ENCODE measurements at places on chromosomes 2 and 18.

DNA sequence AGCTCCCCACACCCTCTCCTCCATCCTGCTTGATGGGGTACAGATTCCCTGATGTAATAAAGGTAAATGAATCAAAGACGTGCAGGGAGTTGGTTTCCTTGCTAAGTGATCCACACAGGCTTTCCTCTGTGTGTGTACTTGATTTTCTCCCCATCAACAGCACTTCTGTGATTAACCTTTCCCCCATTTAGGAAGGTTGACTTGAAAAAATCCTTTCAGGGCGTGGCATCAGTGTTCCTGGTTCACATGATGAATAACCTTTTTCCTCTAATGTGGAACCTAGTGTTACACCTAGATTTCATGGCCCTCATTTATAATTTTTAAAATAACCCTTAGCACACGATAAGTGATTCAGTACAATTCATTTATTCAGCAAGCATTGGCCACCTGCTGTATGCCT, 115.0 kb downstream of the ICA1L start:
- DNase-seq: no peak

- DNase-seq: no peak
Measured at GRCh38 chr18:63741769-63742168, 33.4 kb upstream of the SERPINB7 start.

DNA sequence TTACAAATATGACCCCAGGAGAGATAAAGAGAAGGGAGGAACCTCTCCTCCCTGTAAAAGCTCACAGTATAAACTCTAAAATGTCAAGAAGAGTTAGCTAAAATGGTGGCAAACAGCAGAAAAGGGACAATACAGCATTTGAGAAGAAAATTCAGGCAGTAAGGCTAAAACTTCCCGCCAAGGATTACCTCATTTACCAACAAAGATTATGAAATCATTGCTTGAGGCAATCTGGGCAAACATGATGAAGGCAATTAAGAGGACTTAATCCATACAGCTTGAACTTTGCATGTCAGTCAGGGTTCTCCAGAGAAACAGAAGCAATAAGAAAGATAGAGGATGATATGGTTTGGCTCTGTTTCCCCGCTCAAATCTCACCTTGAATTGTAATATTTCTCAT, 81.4 kb downstream of the CMPK2 start:
- DNase-seq: no peak

GRCh38 chr18:30763902-30764350, 278.6 kb downstream of the DSC3 start:
- no peak for DNase-seq

DNA sequence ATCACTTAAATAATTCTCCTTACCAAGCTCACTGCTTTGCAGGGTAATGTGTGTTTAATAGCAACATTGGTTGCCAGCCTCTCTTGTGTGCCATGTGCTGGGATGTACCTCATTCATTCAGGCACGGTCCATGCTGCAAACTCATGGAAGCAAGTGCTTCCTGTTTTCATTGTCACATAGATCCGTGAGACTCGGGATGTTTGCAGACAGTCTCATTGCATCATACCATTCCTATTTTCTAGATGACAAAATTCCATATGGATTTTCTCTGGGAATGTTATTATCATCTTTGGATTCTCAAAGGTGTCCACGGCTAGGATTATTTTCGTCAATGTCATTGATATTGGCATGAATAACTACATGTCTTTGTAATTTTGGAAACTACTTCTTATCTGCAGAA, 60.0 kb upstream of the HDAC4 start:
- no peak for DNase-seq

GRCh38 chr18:24809173-24809950, 348.9 kb downstream of the HRH4 start:
- no peak for DNase-seq

GRCh38 chr2:208363485-208363884, 43.1 kb upstream of the PTH2R start:
- no peak for DNase-seq

DNA sequence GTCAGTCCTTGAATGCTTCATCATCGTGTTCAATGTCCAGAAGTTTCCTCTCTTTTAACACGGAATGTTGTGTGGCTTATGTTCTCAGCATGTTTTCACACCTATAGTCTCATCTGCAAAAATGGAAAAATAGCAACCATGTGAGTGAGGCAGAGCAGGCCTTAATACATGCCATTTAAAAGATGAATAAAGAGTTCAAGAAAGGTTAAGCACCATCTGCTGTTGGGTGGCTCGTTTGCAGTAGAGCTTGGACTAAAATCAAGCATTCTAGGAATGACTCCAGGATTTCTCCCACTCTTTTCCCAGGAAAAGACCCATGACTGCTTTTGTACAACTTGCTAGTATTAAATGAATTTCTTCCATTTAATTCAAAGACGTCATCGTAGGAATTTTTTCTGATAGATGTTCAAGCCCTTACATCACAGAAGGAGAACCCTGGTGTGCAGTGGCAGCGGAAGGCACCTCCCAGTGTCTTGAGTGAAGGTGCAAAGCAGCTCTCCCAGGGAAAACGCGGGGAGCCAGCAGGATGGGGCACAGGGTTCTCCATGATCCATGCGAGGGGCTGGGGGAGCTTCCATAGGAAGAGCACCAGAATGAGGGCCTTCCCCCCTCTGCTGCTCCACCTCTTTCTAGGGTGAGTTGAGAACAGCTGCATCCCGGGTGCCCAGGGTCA, 9.6 kb downstream of the DCDC2C start:
- peak; percentile 25 for DNase-seq

DNA sequence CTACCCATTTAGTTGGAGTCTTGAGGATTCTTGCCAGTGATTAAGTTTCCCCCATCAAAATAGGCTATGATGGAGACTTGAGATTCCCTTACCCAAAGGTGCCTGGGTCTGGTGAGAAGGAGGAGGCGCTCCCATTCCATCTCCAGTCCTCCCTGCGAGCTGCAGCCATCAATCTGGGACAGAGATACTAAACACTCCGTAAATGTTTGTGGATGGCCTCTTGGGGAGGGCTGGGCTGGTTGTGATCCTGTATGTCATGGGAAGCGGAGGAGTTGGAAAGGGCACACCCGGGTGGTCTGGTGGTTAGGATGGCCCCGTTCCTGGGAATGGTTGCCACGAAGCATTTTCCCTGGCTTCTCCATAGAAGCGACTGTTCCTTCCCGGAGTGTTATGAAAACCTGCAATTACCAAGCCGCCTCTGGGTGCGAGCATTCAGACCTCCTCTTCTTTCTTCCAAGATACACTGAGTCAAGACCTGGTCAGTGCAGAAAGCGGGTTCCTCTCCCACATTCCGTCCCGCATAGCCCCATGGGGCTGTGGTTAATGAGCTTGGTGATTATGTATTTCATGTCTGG, 196.9 kb downstream of the CTIF start:
- DNase-seq: no peak

DNA sequence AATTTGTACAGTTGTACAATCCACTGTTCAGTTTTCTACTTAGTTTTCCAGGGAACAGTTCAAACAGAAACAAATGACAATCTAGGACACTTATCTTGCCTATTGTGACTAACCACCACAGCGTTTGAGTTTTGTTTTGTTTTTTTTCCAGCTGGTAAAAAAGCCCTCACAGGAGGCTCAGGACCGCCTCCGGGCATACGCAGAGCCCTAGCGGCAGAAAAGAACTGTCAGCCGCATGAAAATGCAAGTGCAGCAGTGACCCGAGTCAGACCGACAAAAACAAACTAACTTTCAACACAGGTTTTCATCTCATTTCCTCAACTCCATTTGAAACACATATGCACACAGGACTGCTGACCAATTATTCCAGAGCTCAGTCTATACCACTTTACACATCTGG, 68.6 kb downstream of the STEAP3 start:
- no peak for DNase-seq

DNA sequence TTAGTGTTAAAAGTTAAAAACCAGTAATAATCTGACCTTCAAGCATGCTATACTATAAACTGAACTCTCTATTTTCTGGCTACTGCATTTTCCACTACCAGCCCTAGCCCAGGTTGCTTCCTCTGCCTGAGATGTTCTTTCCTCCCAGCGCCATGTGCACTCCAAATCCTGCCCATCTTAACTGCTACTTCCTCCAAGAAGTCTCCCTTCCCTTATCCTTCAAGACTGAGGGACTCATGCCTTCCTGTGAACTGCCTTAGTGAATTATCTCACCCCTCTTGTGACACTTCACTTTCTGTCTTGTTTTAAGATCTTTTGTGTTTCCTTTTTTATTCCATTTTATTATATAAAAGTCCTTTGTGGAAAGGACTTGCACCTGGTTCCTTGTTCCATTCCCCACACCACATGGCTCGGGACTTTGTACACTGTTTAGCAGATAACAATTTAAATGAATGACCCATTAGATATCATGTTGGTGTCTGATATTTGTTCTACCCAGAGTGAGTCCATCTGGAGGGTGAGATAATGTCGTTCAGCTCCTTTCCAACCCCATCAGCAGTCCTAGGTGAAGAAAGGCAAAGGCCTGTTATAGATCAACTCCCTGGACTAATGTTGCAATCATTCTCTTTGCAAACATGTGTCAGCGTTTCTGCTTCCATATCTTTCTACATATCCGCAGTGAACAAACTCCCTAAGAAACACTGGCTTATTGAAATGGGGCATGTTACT, 20.9 kb upstream of the AGFG1 start:
- no peak for DNase-seq

DNA sequence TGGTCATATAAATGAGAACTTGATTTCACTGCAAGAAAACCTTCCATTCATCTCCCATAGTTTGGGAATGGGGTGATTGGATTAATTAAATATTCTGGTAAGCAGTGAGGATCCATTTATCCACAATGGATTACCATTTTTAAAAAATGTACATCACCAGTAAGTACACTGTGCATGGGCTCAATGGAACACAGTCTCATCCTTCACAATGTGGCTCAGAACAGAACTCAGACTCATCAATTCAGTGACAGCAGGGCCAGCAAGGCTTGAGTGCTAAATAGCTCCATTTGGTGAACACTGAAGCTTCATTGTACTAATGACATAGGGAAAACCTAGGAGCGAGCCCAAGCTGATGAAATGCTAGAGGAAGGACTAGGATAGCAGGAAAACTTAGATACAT, 223.8 kb downstream of the CMPK2 start:
- DNase-seq: no peak

DNA sequence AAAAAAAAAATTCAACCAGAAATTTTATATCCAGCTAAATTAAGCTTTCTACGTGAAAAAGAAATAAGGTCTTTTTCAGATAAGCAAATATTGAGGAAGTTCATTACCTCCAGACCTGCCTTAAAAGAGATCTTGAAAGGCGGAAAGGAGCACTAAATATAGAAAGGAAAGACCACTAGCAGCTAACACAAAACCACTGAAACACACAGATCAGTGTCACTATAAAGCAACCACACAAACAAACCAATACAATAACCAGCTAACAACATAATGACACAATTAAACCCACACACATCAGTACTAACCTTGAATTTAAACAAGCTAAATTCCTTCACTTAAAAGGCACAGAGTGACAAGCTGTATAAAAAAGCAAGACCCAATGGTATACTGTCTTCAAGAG, 958.3 kb downstream of the TSN start:
- no peak for DNase-seq

- no peak for DNase-seq
Measured at GRCh38 chr2:84493514-84493913, 22.8 kb upstream of the DNAH6 start.

DNA sequence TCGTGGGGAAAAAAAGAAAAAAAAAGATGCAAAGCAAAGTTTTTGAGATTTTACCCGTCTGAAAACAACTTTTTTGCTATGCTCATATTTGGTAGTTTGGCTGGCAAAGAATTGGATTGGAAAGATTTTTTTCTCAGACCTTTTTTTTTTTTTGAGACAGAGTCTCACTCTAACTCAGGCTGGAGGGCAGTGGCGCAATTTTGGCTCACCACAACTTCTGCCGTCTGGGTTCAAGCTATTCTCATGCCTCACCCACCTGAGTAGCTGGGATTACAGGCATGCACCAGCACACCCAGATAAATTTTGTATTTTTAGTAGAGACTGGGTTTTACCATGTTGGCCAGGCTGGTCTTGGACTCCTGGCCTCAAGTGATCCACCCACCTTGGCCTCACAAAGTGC, 56.3 kb upstream of the TANC1 start:
- no peak for DNase-seq

- no peak for DNase-seq
Measured at GRCh38 chr2:201973305-201973928, 60.2 kb upstream of the FZD7 start.

DNA sequence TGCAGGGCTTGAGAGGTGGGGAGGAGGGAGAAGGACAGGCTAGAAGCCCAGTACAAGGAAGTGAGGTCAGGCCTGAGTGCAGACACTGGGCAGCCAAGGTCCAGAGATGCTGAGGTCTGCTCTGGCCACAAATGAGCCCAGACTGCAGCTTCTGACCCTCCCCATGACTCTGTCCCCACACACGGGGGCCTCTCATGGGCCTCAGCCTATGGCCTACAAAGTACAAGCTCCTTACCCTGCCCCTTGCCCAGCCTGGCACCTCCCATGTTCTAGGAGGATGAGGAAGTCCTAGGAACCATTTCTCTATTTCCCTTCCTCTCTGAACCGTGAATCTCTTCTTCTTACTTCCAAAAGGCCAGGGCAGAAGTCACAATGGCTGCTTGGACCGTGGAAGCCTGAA, 193.8 kb downstream of the ANKRD30B start:
- DNase-seq: no peak

- DNase-seq: no peak
Measured at GRCh38 chr2:115652652-115653051, 1210.2 kb downstream of the DPP10 start.

GRCh38 chr2:149422337-149422990, 92.1 kb downstream of the LYPD6 start:
- DNase-seq: no peak

GRCh38 chr2:171564463-171564862, 42.2 kb downstream of the CYBRD1 start:
- DNase-seq: no peak

DNA sequence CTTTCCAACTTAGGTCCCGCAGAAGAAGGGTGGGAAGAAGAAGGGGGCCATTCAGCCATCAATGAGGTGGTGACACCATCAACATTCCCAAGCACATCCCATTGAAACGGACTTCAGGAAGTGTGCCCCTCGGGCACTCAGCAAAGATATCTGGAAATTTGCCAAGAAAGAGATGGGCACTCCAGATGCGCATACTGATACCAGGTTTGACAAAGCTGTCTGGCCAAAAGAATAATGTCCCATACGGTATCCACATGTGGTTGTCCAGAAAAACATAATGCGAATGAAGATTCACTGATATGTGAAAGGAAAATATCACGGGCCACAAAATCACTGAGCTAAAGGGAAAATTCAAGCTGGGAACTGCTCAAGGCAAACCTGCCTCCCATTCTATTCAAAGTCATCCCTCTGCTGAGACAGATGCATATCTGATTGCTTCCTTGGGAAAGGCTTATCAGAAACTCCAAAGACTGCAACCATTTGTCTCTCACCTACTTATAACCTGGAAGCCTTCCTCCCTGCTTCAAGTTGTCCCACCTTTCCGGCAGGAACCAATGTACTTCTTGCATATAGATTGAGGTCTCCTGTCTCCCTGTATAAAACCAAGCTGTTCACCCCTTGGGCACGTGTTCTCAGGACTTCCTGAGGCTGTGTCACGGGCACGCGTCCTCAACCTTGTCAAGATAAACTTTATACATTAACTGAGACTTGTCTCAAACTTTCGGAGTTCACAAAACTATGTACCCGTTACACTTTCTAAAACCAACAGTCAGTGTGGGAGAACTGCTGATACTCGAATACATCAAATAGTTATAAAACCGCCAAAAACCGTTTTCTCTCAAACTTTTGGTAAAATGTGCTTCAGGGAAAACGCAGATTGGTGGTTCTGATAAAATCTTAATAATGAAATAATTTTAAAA, 1.3 kb upstream of the PDK1 start:
- DNase-seq: no peak

Data from frontal cortex (tissue), 4 donors.